ENCODE measurements at places on chromosomes 12 and 14. TPM values are rescaled to one million over a fixed set of nuclear protein-coding genes. Genes with fewer than 3 reads are reported as not detected.

OTUB2 gene
- total RNA-seq = 1.3 TPM

LPCAT3 gene
- 33.2 TPM for total RNA-seq

RNASE1 gene
- not detected for total RNA-seq

JPH4 gene
- total RNA-seq = not detected

GRCh38 chr12:31234053-31234840 is 91.7 kb downstream of the SINHCAF start:
- peak; percentile 68 for DNase-seq
- H3K4me3 ChIP-seq = no peak overlapping the region
- H3K4me1 ChIP-seq = peaks cover 9% of the 10 kb centered on the region
- H3K36me3 ChIP-seq = no peaks in the 10 kb centered on the region

- peaks cover 64% of the 10 kb centered on the region for H3K27me3 ChIP-seq
- peaks cover 2% of the 10 kb centered on the region for H3K36me3 ChIP-seq
- H3K4me3 ChIP-seq = peak overlapping the region; percentile 67
- H3K4me1 ChIP-seq = peaks cover 42% of the 10 kb centered on the region
Observed at GRCh38 chr14:20631023-20631879, 10.2 kb downstream of the OR6S1 start.

DNA sequence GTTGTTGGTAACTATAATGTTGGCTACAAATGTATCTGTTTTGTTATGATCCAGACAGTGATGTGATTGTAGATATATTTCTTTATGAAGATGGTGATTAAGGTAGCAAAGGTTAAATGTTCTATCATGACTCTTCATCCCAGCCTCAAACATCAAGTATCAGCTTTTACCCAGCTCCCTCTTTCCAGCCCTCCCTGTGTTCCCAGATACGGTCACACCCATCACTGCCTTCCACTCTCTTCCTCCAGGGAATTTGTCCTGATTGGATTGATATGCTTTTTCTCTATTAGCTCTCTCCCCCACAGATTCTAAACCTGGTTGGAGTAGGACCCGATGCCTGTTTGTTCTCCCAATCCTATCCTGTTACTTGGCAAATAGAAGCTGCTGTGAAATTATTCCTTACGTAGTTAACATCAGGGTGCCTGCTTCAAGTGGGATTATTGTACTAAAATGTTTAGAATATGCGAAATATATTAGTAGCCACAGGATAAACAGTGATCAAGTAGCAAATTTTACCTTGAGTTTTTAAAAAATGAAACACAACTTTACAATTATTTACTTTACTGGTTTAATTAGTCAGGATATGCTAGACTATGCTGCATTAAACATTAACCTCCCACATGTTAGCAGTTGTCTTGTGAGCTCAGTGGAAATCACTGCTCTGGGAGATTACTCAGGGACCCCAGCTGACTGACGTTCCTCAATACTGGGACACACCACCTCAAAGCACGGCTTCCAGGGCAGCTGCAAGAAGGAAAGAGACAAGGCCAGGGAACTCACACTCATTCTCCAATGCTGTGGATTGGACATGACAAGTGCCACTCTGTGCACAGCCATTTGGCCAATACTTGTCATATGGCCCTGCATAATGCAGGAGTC is 165.3 kb downstream of the ALX1 start:
- H3K36me3 ChIP-seq = no peaks in the 10 kb centered on the region
- no peak for DNase-seq
- H3K4me3 ChIP-seq = no peak overlapping the region
- H3K27ac ChIP-seq = no peak overlapping the region
- H3K27me3 ChIP-seq = peaks cover 33% of the 10 kb centered on the region

DNA sequence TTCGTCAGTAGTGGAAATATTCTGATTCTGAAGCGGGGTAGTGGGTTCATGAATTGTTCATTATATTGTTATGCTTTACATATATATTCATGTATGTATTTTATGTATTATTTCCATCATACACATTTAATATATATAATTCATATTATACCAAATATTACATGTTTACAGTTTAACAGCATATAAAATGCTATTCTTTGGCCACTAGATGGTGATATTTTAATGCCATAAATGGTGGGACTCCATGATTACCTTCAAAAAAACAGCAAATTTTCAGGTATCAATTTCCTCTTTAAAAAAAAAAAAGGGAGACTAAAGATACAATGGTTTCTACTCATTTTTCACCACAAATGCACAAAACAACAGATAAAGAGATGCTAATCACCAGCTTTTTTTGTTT is 41.0 kb downstream of the BDKRB1 start:
- H3K27ac ChIP-seq = no peak overlapping the region
- DNase-seq = no peak
- H3K27me3 ChIP-seq = no peaks in the 10 kb centered on the region
- H3K4me1 ChIP-seq = no peaks in the 10 kb centered on the region

Data from osteocyte (in vitro differentiated cells).